ENCODE measurements at places on chromosomes 13 and 19.
A peak's percentile ranks its signal among the peaks of the same experiment; 100 is the strongest.

- DNase-seq, result no peak
These were observed 441.4 kb downstream of the SLITRK5 start for GRCh38 chr13:88112526-88112925.

DNA sequence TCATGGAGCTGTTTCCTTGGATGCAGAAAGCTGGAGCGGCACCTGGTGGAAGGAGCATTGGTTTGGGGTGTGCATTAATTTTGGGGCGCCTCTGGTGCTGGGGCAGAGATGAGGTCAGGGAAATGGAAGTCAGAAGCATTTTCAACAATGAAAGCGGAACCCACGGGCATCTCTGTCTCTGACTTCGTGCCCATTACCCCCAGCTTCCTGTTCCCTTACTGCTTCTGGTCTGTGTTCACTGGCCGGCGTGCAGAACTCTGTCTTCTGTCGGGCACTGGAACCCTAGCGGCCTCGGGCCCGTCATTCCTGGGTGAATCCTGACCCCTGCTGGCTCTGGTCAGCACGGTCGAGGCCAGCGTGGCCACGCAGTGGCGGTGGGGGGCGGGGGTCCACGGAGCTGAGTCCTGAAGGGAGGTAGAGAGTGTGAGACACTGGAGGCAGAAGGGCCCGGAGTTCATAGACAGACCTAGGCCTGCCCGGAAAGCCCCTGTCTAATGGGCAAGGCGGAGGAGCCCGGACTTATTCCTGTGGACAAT, 7.9 kb upstream of the LINGO3 start:
- DNase-seq, result peak; percentile 75

- DNase-seq, result peak; percentile 74
These were observed 9.4 kb downstream of the BCL3 start for GRCh38 chr19:44757735-44758505.

GRCh38 chr19:48671446-48671995, 1.3 kb downstream of the NTN5 start:
- DNase-seq, result no peak

DNA sequence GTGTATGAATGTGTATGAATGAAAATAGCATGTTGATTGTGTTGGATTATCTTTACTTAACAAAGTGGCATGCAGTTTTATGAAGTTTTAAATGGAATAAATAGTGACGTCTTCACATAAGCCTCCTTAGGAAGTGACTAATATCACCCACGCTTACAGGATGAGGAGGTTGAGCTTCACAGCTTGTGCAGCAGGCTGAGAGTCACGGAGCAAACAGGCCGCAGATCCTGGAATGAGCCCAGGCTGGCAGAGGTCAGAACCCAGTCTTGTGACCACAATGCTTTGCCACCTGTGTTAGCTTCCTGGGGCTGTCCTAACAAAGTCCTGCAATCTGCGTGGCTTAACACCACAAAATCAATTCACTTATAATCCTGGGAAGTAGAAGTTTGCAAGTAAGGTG, 20.8 kb downstream of the LAIR2 start:
- DNase-seq, result no peak

- DNase-seq, result peak; percentile 86
These were observed 6.3 kb upstream of the RDH13 start for GRCh38 chr19:55068950-55069864.

GRCh38 chr13:106095406-106095805, 440.1 kb downstream of the EFNB2 start:
- DNase-seq, result no peak

DNA sequence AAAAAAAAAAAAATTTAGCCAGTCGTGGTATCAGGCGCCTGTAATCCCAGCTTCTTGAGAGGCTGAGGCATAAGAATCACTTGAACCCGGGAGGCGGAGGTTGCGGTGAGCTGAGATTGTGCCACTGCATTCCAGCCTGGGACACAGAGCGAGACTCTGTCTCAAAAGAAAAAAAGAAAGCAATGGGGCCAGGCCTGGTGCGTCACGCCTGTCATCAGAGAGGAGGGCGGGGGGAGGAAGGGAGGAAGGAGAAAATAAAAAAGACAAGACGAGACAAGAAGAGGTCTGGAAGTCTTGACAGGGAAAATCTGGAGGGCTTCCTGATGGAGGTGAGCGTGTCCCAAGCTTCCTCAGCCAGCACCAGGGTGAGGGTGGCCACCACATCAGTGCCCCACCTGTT, 54.9 kb upstream of the PTPRS start:
- no peak for DNase-seq

DNA sequence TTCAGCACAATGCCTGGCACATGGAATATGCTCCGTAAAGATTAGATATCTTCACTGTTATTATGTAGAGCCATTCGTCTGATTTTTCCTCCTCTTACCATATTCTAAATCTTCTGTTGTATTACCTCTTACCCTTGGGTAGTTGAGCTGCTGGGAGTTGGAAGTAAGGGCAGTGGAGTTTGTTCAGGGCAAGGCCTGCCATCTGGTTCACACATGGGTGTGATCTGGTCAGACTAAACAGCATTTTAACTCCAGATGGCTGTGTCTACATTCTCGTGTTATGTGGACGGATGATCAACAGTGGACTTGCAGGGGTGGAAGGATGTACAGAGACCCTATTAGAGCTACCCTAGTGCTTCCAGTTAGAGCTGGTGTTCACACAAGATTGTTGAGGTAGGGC, 164.9 kb downstream of the ZIC5 start:
- DNase-seq, result no peak

DNA sequence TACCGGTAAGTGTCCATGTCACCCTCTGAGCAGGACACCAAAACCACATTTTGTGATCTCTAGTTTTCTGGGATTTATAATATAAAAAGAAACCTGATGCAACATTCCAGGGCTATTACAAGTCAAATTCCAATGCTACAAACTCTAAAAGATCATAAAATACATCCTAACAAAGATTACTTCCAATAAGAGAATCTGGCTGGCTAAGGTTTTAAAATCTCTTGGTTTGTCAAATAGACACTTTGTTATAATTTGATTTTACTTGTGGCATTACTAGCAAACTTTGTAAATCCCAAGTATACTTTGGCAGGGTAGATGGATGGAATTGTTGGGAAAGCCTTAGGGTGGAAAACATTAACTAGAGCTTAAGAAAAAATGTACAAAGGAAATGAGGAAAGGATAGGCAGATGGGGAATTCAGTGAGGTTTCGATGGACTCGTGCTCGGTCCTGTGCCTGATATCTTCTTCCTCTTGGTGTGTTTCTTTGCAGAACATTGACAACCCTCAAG, 74.0 kb upstream of the POMP start:
- DNase-seq, result no peak

DNA sequence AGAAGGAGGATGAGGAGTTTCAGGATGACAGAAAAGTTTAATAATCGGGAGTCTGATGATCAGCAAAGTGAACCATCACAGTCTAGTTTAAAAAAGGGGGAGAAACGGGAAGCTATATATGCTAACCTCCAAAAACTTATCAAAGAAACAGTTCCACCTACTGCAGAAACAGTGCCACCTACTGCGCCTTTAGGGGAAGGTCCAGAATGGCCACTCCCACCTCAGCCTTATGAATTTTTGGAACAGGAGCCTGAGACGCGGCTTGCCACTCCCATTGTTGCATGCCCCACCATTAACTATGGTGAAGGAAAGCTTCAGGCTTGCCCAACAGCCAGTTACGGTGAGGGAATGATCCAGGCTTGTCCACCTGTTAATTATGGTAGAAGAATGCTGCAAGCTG, 929.0 kb downstream of the SLITRK6 start:
- DNase-seq, result peak; percentile 54

DNA sequence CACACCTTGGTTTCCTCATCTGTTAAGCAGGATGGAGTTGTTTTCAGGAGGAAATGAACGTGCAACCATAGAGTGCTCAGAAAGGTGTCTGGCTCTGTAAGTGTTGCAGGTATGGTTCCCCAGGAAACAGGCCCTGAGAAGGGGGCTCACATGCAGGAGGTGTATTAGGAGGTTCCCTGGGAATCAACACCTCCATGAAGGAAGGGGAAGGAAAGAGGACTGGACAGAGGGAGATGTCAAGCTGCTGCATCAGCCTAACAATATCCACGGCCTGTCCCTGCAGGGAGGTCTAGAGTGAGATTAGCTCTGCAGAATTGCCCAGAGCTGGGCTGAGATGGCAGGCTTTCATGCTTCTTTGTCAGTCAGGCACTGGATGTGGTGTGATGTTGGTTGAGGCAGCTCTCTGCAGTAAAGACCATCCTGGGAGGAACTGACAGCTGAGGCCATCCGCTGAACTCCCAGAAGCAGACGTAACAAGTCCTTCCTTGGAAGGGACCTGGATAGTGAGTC, 373.3 kb downstream of the ZNF536 start:
- DNase-seq, result no peak

DNA sequence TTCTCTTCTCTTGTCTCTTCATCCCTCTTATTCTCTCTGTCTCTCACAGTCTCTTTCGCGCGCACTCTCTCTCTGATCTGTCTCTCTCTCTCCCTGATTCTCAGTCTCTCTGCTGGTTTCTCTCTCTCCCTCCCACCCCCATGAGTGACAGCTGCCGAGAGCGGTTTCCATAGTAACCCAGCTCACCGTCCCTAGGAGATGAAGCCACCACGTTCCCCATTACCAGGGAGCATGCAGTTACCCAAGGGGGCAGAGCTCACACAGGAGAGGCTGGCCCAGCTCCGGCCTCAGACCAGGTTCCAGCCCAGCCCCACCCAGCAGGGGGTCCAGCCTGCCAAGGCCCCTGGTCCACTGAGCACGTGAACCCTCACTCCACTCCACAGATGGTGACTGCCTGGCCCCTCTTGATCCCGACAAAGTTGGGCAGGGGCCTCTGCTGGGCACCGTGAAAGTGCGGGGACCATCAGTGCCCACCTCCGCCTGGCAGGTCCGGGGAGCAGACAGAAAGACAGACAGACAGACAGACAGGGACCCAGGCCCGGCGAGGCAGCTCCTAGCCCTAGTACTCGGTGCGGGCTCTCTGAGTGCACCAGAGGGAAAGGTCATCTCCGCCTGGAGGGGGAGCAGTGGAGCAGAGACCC, 50.6 kb downstream of the CELF5 start:
- peak; percentile 88 for DNase-seq

Measured in H9 (cell line).